Iris pigment epithelial cell (primary cell): ENCODE measurements at places on chromosomes 16 and 17.

GRCh38 chr17:41895617-41896016, 23.1 kb downstream of the ACLY start:
- DNase-seq = no peak

GRCh38 chr16:28623172-28623711, 13.4 kb upstream of the SULT1A1 start:
- DNase-seq = no peak

GRCh38 chr17:77753691-77754245, 204.7 kb upstream of the TNRC6C start:
- DNase-seq = no peak

- no peak for DNase-seq
Measured at GRCh38 chr16:83138976-83139690, 512.4 kb downstream of the CDH13 start.

- no peak for DNase-seq
Measured at GRCh38 chr17:78944956-78945355, 19.8 kb upstream of the TIMP2 start.

DNA sequence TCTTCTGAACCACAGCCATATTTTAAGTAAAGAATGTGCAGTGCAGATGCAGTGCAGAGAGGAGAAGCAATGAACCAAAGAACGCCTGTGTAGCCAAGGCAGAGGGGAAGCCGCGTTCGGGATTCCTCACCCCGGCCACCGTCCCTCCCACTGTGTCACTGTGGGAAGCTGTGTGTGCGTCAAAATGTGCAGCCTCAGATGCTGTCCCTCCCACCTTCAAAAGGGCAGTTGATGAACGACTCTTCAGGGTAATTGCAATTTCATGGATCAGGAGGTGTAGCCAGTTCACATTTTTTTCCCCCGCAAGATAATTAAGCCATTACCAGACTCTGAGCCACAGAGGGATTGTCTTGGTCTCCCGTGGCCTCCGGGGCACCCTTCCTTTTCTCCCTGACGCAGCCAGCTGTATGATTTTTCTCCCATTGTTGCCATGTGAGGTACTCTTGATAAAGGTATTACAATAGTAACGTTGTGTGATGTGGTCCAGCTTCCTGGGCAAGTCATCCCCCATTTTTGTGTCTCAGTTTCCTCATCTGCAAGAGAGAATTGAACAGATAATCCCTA, 190.0 kb downstream of the FOXL1 start:
- no peak for DNase-seq

- DNase-seq = peak; percentile 59
Measured at GRCh38 chr17:27319541-27320221, 25.8 kb downstream of the WSB1 start.

GRCh38 chr17:31487063-31487647, 95.7 kb downstream of the RAB11FIP4 start:
- DNase-seq = no peak

GRCh38 chr16:50915120-50915519, 173.2 kb downstream of the CYLD start:
- DNase-seq = no peak

GRCh38 chr16:48101069-48101674, 54.6 kb downstream of the ABCC12 start:
- no peak for DNase-seq

GRCh38 chr17:67365738-67366192, 612 bp downstream of the PSMD12 start:
- peak; percentile 85 for DNase-seq

- peak; percentile 90 for DNase-seq
Measured at GRCh38 chr17:31216031-31216751, 80.8 kb downstream of the OMG start.

GRCh38 chr17:77740481-77740880, 218.0 kb upstream of the TNRC6C start:
- DNase-seq = no peak

DNA sequence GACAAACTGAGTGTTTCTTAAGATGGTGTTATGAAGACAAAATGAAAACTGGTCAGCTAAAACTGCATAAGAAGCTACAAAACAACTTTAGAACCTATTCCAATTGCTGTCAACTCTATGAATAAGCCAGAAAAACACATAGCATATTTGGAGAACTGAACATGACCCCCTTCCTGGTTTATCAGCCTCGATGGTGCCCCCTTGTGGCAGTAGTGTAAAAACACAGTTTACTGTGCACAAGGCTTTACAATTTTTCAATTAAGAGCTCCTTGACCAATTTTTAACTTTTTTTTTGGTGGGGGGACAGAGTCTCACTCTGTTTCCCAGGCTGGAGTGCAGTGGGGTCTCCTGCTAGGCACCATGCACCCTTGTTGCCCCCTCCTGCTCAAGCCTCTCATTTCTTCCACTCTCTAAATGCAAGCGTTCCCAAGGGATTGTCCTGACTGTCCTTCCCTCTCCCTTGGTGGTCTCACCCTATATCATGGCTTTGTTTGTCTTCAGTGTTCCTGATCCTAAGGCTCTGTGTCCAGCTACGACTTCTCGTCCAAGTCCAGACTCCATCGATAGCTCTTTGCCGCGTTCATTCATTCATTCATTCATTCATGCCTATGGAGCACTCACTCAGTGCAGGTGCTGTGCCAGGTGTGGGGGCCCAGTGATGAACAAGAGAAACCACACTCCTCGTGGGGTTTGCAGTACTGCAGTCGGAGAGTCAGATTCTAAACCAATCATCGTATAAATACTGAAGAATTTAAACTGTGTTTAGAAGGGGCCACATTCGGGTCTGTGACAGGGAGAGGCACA, 7.5 kb downstream of the EIF1 start:
- peak; percentile 75 for DNase-seq

DNA sequence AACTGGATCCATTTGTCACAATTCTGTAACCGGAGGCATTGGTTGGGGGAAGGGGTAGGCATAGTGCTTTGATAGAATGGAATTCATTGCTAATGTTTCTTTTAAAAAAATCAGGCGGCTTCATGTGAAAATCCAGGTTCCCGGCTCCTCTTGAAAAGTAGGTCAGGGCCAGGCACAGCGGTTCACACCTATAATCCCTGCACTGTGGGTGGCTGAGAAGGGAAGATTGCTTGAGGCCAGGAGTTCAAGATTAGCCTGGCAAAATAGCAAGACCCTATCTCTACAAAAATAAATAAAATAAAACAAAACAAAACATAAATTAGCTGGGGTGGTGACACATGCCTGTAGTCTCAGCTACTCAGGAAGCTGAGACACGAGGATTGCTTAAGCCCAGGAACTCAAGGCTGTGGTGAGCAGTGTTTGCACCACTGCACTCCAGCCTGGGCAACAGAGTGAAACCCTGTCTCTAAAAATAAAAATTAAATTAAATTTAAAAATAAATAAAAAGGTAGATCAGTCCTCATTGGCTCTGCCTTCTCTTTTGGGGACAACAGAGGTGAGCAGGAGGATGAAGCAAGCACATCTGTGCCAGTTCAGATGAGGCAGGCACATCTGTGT, 466.5 kb downstream of the HS3ST4 start:
- DNase-seq = no peak

DNA sequence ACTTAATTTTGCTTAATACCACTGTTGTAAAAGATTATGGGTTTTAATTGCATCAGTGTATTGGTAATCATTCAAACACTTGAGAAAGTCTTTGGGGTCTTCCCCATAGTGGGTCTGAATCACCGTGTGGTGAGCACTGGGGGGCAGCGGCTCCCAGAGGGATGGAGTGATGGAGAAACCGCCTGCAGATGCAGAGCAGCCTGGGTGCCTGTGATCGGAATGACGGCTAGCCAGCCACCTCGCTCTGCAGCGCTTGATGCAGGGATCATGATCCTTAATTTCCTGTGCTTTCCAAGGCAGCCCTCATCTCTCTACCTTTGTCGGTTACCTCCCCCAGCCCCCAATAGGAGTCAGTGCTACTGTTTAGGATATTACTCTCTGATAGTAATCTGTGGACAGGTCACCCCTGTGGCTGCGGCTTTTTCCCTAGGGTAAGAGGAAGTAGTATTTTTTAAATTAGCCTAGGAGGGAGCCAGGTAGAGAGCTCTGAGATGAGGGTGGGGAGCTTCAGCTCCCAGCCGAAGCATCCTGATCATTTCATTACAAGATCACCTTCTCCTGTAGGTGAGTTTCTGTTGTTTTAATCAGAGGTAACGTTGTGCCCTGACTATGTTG, 135.6 kb downstream of the MSI2 start:
- DNase-seq = no peak

DNA sequence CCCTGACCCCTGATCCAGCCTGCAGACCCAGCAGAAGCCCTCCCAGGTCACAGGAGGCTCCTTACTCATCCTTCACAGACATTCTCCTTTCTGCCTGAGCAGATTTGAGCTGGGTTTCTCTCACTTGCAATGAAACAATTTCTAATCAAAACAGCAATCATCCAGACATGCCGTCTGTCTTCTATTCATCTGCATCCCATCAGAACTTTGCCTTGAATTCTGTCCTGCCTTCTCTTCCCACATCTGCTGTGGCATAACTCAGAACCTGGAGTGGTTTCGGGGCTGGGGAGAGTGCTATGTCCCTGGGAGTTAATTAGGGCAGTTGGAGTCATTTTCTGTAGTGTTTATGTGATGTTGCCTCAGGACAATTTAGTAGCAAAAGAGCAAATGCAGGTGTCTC, 278.6 kb downstream of the CBLN1 start:
- DNase-seq = no peak

DNA sequence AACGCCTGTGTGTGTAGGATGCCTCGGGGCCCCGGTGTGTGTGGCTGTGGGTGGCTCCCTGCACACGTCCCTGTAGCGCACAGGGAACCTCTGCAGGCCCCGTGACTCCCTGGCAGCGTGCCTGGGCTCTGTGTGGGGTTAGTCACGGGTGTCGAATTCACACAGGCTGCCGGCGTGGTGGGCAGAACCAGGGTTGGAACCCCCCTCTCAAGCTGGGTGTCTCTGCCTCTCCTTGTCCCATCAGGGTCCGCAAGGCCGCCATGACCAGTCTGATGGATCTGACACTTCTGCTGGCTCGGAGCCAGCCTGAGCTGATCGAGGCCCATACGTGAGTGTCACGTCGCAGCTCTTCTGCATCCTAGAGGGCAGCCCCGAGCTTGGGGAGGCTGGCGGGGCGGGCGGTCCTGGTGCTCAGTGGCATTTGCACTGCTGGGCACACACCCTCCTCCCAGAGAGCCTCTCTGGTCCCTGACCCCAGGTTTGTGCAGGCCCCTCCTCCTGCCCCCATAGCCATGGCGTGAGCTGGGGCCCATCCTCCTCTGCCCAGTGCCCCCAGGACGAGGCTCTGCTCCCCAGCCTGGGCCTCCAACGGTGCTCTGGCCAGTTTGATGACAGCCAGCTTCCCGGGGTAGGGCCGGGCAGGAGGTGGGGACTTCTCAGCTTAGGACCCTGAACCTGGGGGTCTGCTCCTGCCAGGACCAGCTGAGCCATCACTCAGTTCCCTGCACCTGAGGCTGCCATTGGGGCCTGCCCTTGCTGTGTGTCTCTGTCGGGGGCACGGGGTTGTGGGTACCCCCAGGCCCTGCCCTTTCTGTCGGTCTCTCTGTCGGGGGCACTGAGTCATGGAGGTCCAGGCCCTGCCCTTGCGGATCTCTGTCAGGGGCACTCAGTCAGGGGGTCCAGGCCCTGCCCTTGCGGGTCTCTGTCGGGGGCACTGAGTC, 88.1 kb upstream of the ZNF750 start:
- no peak for DNase-seq
